Globus pallidus (tissue), 1 donor: ENCODE measurements at places on chromosomes 1 and 21.
A peak's percentile ranks its signal among the peaks of the same experiment; 100 is the strongest.

DNA sequence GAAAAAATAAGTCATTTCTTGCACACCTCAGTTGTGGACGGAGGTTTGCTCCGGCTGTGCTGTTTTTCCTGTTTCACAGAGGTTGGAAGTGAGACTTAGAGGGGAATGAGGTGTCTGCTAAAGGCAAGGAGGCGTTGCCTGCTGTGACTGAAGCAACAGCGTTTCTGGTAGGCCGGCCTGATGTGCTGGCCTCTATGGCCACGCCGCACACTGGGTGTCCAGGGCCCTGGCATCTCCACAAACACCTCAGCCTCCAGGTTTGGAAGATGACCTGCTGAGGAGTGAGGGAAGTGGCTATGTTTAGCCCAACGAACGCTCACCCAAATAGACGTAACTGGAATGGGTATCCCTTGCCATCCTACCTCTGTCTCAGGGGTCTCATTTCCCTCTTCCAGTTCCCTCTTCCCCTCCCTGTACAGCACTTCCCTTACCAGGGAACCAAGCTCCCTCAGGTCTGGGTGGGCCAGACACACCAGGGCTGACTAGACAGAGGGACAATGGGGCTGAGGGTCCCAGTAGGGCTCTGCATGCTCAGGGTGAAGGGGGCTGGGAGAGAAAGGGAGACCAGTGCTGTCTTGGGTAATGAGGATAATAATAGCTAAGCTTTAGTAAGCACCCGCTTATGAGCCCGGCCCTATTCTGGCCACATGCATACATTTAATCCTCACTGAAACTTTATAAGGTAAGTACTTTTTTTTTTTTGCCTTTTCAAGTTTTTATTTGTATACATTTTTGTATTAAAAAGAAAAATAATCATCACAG, 11.9 kb downstream of the CACNA1S start:
- no peak for DNase-seq

DNA sequence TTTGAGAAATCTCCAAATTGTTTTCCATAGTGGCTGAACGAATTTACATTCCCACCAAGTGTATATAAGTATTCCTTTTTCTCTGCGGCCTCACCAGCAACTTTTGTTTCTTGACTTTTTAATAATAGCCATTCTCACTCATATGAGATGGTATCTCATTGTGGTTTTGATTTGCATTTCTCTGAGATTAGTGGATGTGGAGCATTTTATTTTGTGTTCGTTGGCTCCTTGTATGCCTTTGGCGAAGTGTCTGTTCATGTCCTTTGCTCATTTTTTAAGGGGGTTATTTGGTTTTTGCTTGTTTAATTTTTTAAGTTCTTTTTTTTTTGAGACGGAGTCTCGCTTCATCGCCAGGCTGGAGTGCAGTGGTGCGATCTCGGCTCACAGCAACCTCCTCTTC, 45.1 kb upstream of the MPC2 start:
- no peak for DNase-seq

DNA sequence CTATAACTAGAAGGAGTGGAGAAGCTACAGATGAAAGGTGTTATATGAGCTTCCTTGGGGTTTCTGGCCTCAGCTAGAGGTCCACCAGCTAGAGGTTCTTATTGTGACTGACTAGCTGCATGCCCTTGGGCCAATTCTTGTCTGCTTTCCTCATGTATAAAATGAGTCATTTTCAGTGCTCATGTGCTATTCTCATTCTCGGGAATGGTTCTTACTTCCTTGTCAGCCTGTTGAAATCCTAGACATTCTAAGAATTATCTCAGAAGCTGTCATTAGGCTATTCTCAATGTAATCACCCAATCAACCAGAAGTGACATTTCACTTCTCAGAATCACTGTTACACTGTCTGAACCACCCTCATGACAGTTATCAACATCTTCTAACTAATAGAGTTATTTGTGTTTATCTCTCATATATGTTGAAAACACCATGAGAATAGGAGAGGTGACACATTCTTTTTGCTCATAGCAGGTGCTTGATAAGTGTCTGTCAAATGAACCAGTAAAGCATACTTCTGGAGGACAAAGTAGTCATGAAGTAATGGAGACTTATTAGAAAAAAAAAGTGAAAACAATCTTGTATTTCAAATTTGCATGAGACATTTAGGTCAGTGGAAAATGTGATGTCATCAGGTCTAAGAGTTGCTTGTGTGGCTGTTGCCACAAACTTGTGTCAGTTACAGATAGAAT, 122.8 kb upstream of the IVNS1ABP start:
- DNase-seq: no peak

- DNase-seq: no peak
These were observed 27.0 kb upstream of the PPP1R15B start for GRCh38 chr1:204438628-204439027.

GRCh38 chr1:205542367-205542766, 37.9 kb downstream of the CDK18 start:
- DNase-seq: no peak

GRCh38 chr1:224703702-224704101, 87.6 kb downstream of the CNIH3 start:
- no peak for DNase-seq

GRCh38 chr1:183966487-183966886, 71.0 kb downstream of the COLGALT2 start:
- DNase-seq: no peak

DNA sequence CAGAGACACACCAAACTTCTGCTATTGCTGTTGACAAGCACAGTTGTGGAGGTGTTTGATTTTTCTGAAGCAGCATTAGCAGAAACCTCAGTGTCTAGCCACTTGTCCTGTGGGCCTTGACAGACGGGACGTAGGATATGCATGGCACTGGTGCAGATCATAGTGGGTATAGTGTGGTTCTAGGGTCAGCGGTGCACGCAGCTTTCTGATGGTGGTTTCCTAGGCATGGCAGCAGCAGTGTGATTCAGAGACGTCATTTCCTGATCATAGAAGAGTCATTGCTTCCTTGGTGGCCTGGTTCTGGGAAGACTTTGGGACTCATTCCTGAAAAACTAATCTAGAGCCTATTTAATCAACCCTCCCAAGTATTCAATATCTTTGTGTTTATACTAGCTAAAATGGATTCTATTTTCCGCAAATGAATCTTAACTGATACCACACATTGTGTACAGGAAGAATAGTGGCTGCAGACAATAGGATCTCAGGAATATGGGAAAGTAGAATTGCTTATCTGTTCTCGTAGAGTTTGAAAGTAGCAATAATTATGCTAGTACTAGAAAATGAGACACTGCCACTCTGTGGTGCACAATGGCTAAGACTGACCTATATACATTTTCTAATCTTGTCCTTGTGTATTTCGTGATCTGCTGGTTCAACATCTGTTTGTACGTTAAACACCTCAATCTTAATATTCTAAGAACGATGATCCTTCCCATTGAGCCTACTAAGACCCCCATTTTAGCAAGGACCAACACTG, 2.8 kb upstream of the USP1 start:
- DNase-seq: peak; percentile 3

GRCh38 chr1:113940365-113941244, 11.5 kb downstream of the HIPK1 start:
- DNase-seq: no peak

DNA sequence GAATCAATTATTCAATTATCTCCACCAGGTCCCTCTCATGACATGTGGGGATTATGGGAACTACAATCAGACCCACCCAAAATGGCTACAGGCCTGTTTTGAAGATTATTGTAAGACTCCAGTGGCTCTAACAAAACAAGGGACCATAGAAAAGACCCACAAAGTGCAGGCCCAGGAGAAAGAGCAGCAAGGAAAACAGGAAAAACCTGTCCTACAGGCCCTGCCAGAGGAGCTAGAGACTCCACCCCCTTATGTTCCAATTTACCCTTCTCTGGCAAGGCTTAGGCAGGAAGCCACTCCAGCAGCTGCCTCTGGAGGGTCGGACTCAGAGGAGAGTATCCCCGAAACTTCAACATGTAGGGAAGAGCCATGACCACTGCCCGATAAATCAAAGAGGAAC, 96.5 kb downstream of the LIPI start:
- no peak for DNase-seq

DNA sequence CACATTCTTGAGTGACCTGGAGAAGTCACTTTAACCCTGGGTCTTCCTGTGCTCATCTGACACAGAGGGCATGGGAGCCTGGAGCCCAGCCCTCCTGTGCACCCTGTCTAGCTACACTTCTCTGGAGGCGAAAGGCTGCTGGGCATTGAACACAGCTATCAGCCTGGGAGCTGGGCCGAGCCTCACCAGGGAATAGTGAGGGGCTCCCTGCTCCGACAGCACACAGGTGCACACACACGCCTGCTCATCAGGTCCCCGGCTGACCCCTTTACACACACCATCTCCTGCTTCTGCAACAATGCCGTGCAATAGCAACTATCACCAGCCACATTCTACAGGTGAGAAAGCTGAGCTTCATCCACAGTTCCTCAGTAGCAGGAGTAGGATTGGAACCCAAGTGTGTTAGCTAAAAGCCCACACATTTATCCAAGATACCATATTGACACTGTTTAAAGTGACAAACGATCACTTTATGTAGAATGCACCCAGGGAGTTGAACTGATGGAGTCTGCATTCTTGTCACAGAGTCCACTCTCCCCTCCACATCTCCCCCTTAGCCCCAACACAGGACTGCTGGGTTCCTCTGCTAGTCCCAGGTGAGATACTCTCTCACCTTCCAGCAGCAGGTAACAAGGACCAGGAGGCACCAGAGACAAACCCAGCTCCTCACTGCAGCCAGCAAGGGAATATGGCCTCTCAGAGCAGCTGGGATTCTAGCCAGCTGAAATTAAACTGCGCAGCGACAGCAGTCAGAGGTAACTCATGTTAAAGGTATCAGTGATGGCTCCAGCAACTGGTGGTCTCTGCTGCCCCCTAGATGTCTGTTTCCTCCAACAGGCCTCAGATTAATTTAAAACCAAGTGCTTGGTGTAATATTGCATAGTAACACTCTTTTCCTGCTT, 18.3 kb upstream of the CAPN8 start:
- no peak for DNase-seq

- peak; percentile 31 for DNase-seq
These were observed 205.8 kb downstream of the SLC45A1 start for GRCh38 chr1:8523666-8524206.
